ENCODE measurements at places on chromosomes 3 and 15. TPM values are rescaled to one million over a fixed set of nuclear protein-coding genes. Genes with fewer than 3 reads are reported as not detected.

DNA sequence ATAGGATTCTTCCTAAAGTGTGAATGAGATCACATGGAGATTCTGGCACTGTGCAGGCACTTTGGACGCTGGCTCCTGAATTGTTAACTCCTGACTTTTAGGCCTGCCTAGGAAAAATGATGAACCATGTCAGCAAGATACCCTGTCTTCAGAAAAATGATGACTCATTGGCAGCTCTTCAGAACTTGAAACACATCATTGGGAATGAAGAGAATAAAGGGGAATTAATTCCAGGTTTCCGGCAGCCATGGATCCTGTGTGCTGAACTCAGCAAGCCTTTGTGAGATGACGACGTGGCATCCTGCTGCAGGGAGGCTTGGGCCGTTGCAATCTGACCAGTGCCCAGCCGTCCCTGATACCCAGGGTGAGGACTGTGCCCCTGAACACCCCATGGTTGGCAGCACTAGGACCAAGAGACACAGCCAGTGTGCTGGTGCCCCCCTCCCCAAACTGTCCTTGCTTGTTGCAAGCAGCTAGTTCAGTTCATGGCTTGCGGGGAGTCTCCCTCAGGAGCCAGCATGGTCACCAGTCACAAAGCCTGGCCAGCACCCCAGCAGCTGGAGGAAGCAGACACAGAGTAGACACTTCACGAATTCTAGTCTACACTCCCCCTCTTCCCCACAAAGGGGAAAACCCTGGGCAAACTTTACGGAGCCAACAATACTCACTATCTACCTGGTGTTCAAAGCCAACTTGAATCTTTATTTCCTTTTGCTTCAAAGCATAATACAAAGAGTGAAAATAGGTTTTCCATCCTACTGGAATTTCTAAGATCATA lies 7.8 kb upstream of the LIPC start:
- H3K27me3 ChIP-seq = no peaks in the 10 kb centered on the region
- peaks cover 14% of the 10 kb centered on the region for H3K4me1 ChIP-seq
- no peaks in the 10 kb centered on the region for H3K36me3 ChIP-seq

Gene ACSBG1
- not detected for total RNA-seq

Gene CLRN1
- total RNA-seq = not detected

GRCh38 chr15:78266229-78266628 lies 1.9 kb downstream of the DNAJA4 start:
- H3K4me1 ChIP-seq = peaks cover 13% of the 10 kb centered on the region
- H3K27me3 ChIP-seq = no peaks in the 10 kb centered on the region
- no peak overlapping the region for H3K4me3 ChIP-seq
- H3K36me3 ChIP-seq = no peaks in the 10 kb centered on the region
- no peak for DNase-seq
- H3K27ac ChIP-seq = peak overlapping the region; percentile 81
